Ovary (tissue), 10 donors: ENCODE measurements at places on chromosomes 3 and 15. TPM values are rescaled to one million over a fixed set of nuclear protein-coding genes. Genes with fewer than 3 reads are reported as not detected.

The STAC gene
- total RNA-seq, result 8.4 TPM

- no peak for DNase-seq
Measured at GRCh38 chr15:37368961-37369360, 268.6 kb upstream of the MEIS2 start.

DNA sequence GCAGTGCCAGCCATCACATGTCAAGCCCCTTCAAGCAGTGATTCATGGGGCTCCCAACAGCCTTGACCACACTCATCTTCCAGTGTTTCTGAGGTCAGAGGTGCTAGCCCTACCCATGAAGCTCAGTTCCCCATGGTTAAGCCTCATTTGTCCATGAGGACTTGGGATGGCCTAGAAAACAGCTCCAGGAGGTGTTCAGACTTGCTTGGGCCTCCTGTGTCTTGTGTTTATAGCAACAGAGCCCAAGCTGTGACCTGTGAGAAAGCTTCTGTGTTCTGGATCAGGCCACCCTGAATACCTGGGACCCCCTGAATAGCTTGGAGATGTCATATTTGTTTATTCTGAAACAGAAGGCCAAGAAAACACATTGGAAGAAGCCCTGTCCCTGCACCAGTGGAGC, 36.7 kb downstream of the LARP6 start:
- no peak for DNase-seq

GRCh38 chr15:39748276-39748675, 34.4 kb downstream of the FSIP1 start:
- DNase-seq, result no peak

- DNase-seq, result no peak
Measured at GRCh38 chr3:161913786-161914389, 417.3 kb downstream of the OTOL1 start.

DNA sequence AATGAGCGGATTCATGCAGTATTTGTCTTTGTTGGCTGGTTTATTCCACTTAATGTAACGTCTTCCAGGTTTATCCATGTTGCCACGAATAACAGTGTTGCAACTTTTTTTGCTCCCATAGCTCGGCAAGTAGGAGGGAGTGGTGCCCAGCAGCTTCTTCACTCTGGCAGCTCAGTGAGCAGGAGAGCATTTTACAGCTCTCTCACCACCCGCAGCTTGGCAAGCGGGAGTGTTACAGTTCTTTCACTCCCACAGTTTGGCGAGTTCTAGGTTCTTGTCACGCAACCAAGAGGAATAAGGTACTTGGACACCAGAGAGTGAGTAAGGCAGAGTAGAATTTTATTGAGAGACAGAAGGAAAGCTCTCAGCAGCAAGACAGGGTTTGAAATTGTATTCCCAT, 935.2 kb downstream of the TBL1XR1 start:
- DNase-seq, result no peak

DNA sequence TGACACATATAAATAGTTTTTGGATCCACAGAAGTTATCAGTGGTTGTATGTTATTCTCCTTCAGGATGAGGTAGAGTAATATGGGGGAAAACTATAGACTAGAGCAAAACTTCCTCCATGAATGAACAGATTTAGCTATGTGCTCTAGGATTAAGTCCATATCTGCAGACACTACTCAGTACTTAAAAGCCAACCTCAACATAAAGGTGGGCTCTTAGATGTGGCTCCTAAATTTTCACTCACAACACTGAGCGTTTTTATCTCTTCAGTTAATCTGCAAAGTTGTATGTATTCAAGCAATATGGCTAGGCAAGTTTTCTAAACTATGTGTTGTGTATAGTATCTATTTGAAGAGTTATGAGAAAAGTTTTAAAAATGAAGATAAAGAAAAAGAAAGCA, 147.0 kb upstream of the SLITRK3 start:
- DNase-seq, result no peak

DNA sequence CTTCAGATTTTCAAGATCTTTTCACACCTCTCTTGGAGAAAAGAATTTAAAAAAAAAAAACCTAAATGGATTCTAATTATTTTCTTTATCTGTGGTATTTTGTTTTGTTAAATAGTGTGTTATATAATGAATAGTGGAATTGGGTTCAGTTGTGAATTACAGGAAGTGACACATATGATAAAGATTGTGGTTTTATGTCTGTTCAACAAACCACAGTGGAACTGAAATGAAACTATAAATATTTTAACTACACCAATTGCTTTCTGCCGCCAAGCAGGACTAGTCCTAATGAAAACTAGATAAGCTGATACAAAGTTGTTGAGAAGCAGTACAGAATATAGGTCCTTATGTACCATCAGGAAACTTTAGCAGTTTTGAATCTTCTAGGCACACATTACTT, 121.6 kb downstream of the UBE2E2 start:
- DNase-seq, result no peak

DNA sequence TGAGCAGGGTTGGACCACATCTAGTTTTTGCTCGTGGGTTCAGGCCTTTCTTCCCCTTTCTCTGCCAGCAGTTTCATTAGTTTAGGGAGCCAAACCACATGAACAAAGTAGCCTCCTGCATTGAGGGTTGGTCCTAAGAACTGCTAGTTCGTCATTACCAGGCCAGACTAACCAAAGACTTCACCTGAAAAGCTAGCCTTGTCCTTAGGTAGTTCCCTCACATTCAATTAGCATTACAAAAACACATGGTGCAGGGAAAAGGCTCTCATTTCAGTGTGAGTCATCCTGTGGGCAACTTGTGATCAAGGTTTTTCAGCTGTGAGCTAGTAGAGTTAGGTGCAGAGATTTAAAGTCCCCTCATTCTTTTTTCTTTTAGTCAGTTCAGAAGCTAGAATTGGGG, 279.3 kb upstream of the CTNNB1 start:
- no peak for DNase-seq

DNA sequence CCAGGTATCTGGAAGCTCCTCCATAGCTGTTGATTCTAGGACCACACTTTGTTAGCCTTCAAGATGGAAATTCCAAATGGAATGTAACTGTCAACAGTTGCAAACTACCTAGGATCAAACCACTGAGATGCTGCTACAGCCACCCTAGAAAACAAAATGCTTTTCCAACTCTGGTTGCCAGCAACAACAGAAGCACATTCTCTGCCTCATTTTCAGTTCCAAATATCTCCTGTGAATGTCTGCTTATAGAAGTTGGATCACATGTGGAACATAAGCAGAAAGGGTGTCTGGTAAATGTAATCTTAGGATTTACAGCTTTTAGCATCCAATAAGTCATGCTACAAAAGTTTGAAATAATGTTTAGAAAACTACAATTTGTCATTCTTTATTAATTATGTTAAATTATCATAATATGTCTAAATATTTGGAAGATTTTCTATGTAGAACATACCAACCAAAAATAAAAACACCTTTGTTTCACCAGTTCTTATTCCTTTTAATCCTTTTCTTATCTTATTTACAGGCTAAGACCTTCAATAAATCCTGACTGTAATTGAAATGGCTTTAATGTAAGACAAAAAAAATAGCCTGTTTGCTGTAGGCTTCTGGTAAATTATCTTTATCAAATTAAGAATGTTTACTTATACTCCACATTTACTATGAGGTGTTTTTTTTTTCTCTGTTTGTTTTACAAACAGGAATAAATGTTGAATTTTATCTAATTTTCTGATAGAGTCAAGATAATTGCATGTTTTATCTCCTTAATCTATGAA, 687.1 kb downstream of the IGSF11 start:
- no peak for DNase-seq

DNA sequence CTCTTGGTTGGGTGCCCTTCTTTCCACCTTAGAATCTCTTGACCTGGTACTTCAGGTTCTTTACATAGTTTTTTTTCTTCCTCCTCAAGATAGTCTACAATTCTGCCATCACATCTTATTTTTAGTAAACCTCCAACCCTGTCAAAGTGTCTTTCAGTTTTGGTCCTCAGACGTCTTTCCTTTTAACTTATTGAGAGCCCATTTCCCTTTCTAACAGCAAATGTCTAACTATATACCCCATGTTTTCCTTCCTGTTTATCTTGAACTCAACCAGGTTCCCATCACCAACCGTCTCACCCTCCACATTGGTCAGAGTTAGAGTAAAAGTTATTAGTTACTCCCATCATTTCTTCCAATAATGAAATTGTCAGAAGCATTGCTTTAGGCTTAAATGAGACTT, 10.4 kb downstream of the KBTBD12 start:
- DNase-seq, result no peak

DNA sequence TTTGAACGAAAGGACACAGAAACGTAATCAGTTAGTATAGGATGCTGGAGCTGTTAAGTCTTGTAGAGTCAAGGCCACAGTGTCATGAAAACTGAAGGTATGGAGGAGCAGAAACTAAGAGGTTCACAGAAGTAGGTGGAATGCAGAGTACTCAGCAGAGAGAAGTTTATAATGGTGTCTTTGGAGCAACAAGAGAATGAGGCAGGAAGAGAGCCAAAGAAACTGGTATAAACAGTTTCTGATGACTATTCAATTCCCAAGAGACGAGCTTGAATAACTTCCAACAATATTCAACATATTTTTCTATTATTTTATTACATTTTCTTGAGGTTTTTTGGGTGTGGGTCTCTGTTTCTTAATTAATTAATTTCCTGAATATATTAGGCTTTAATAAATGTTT, 29.6 kb downstream of the GALK2 start:
- no peak for DNase-seq

- no peak for DNase-seq
Measured at GRCh38 chr3:189824629-189825312, 193.6 kb downstream of the TP63 start.

- DNase-seq, result no peak
Measured at GRCh38 chr3:144852999-144853398, 881.4 kb downstream of the DIPK2A start.
